ENCODE measurements at places on chromosomes 7 and 10. TPM values are rescaled to one million over a fixed set of nuclear protein-coding genes. Genes with fewer than 3 reads are reported as not detected.

The TBC1D12 gene
- total RNA-seq, result 6.8 TPM

The AGR2 gene
- total RNA-seq, result 110 TPM

The CALU gene
- total RNA-seq, result 150 TPM

The PDZD7 gene
- total RNA-seq, result 0.67 TPM

The ADAM12 gene
- 4.3 TPM for total RNA-seq

The IFIT5 gene
- total RNA-seq, result 9.4 TPM

Data from A549 treated with Hydrocortisone at 1 μM for 4 hours (cell line).